Tongue (tissue), 3 donors: ENCODE measurements at places on chromosomes 6 and 20.

DNA sequence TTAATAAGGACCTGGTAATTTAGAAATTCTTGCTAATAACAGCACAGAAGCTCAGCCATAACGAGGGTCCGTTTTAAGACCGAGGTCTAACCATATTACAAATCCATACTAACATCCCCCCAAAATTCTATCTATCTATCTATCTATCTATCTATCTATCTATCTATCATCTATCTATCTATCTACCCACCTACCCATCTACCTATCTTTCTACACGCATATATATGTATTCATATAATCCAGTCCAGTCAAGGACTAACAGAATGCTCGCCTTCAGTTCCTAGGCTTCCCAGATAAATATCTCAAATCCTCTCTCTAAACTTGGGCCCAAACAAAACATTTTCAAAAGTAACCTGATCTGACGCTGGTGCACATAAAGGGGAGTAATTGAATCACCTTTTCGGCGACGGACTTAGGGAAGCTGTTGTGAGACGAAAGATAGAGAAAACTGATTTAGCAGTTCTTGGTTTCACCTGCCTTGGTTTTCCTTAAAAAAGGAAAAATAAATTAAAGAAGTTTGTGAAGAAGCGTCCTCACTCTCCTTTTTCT, 14.5 kb downstream of the HMGN4 start:
- DNase-seq = no peak

GRCh38 chr20:1874450-1875182, 20.6 kb upstream of the SIRPA start:
- no peak for DNase-seq

GRCh38 chr20:34373445-34373844, 10.4 kb downstream of the ITCH start:
- DNase-seq = no peak

DNA sequence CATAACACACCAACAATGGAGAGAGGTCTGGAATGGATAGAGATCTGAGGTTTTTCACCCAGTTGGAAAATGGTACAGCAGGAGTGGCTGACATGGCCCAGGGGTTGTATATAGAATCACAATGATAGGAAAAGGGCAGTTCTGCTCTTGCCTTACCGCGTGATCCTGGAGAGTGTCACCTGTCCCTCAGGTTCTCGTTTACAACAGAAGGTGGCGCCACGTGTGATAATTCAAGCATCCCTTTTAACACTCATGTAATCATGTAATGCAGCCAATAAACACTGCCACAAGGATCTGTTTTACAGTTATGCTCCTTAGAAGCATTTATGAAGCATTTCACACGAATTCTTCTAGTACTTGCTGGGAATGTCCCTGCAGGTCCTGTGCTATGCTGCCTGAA, 12.9 kb upstream of the WFDC2 start:
- DNase-seq = no peak

- DNase-seq = no peak
These were observed 453.3 kb downstream of the C6orf118 start for GRCh38 chr6:164856138-164856537.

DNA sequence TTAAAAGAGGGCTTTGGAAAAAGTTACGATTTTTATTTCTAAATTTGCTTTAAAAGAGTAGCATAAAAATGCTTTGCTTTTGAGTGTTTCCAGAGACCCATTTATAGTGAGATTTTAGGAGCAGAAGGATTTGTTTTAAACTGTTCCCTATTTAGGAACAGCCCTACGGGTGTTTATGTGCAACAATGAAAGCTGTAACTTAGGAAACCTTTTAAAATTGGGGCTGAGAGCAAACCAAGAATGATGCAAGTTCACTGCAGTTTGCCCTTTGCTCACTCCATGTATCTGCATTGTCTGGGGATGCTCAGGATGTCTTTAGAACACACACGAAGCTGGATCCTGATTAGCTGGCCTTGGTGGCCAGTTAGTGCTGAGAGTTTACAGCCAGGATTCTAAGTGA, 40.9 kb downstream of the GHRH start:
- no peak for DNase-seq

- peak; percentile 92 for DNase-seq
These were observed 4.5 kb downstream of the TEAD3 start for GRCh38 chr6:35492258-35492973.

GRCh38 chr20:41133709-41134361, 3.5 kb upstream of the PLCG1 start:
- DNase-seq = peak; percentile 36

GRCh38 chr6:39887692-39888450, 46.4 kb downstream of the MOCS1 start:
- DNase-seq = peak; percentile 93

DNA sequence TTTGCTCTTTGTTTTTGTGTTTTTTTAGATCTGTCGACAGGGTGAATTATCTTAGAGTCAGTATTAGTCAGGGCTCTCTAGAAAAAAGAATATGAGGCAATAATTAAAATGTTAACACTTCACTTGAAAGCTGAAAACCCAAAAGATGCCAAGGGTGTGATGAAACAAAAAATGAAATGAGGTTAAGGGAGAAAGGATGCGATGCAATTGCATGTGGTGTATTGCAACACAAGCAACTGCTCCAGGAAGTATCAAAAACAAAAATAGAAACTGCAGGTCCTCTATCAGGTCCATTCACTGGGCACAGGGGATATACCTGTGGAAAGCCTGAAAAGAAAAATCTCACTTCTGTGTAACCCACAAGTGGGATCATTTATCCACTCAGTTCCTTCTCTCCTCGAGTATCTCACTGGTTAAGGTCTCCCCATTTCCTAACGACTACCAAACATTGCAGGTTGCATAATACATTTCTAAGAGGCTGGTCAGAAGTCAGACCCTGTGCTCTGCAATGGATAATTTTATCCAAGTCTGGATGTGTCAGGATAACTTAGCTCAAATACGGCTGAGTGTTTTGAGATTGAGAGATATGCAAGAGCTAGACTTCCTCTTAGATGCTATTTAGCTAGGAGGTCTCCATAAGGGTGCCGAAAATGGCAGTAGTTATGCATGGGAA, 257.7 kb upstream of the GJE1 start:
- no peak for DNase-seq

- DNase-seq = peak; percentile 88
These were observed 46.2 kb downstream of the TRAF3IP2 start for GRCh38 chr6:111559188-111560097.

- DNase-seq = peak; percentile 20
These were observed 209.4 kb upstream of the RUNX2 start for GRCh38 chr6:45118754-45119153.

DNA sequence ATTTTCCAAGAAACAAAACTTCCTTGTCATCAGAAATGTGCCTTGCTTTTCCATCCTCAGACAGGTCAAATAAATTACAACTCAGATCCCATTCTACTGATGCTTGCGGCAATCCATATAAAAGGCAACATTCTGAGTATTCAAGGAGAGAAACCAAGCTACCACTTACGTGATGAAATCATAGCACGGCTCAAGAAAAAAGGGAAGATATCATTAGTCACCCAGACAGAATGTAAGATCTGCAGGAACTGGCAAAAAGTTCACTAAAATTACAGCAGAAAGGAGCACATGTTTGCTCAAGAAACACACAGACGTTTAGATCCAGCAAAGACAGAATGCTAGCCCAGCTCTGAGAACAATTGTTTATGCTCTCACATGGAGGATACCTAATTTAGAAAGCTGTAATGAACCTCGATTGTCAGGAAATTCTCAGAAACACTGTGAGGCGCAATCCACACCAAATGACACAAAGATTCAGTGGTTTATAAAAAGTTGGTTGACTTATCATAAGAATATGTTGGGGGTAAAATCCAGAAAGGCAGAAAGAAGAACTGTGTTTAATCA, 304.2 kb downstream of the ADGRG6 start:
- no peak for DNase-seq

GRCh38 chr6:139271056-139271455, 20.7 kb downstream of the TXLNB start:
- DNase-seq = no peak

GRCh38 chr6:49145280-49145679, 317.8 kb downstream of the MMUT start:
- no peak for DNase-seq
